ENCODE measurements at places on chromosomes 1 and 21.

DNA sequence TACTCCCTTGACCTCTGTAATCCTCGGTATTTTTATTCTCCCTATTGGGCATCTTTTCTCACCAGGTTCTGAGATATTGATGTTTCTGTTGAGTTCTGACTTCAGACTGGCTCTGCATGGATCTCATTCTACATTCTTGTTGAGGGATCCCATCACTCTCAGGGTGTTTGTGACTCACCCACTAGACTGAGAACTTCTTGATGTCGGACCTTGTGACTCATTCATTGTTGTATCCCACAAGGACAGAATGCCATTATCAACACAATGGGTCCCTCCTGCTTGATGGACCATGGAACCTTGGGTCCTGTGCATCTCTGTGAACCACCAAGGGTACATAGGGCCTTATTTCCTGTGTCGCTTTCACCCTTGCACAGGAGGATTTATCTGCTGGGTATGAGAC lies 174.1 kb downstream of the PBX1 start:
- no peak for DNase-seq

GRCh38 chr1:231778009-231778719 lies 151.6 kb downstream of the DISC1 start:
- DNase-seq: no peak

- DNase-seq: no peak
These were observed 369.0 kb downstream of the MATN1 start for GRCh38 chr1:30354410-30354809.

- DNase-seq: peak; percentile 1
These were observed 30.1 kb upstream of the PCBP3 start for GRCh38 chr21:45613396-45613795.

DNA sequence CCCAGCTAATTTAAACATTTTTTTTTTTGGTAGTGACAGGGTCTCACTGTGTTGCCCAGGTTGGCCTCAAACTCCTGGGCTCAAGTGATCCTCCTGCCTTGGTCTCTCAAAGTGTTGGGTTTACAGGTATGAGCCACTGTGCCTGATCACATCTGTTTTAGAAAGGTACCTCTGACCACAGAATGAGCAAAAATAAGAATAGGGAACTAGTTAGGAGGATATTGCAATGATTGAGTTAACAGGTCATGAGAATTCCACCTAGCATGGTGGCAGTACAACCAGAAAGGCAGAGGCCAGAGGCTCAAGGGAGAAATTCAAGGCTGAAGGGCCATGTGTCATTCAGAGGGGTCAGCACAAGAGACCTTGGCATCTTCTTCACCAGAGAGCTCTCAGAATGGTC lies 49.6 kb downstream of the ELAPOR1 start:
- no peak for DNase-seq

DNA sequence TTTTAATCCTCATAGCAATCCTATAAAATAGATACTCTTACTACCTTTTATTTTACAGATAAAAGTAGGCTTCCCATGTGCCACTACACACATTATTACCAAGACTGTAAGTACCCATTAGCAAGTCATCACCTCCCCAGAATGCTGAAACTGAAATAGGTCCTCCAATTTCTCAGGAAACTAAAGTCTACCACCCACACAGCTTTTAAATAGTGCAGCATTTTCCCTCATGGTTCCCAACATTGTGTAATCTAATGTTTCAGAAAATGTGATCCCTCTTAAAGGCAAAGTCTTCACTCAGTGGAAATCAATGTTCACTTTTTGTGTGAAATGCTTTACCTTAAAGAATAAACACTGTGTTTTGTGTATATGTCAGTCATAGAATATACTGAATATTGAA lies 356.5 kb downstream of the GPATCH2 start:
- no peak for DNase-seq

- no peak for DNase-seq
These were observed 15.8 kb downstream of the SYNJ1 start for GRCh38 chr21:32712043-32712442.

DNA sequence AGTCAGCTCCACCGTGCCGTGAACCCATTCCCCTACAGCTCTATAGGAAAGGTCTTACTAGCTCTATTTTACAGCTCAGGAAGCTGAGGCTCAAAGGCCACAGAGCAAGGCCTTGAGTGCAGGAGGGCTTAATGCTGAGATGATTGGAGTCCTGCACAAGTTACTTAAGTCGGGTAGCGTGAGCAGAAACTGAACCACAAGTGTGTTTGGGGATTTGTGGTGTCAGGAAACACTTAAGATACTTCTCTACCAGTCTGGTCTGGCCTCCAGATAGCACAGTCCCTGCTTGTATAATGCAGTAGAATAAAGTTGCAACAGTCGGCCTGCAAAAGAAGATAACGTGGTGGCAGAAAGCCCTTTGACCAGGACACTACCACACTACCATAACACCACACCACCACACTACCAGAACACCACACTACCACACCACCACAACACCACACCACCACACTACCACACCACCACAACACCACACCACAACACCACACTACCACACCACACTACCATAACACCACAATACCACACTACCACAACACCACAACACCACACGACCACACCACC lies 118.1 kb downstream of the SPSB1 start:
- no peak for DNase-seq

- no peak for DNase-seq
These were observed 58.1 kb downstream of the NME7 start for GRCh38 chr1:169309178-169310166.
